Ovary (tissue), 10 donors: ENCODE measurements at places on chromosomes 12 and 14.
A peak's percentile ranks its signal among the peaks of the same experiment; 100 is the strongest.

- no peaks in the 10 kb centered on the region for H3K27me3 ChIP-seq
- peaks cover 6% of the 10 kb centered on the region for H3K4me1 ChIP-seq
- peak within 1 kb of the TSS; percentile 93 for H3K27ac ChIP-seq
- H3K36me3 ChIP-seq: no peaks in the 10 kb centered on the region
- DNase-seq: peak; percentile 93
- H3K4me3 ChIP-seq: peak within 1 kb of the TSS; percentile 67
These were observed at the start of gene SBNO1 for GRCh38 chr12:123364532-123365024. SBNO1 (minus strand) TSS chr12:123364847; CDS start chr12:123350441, 14,406 bp downstream.

DNA sequence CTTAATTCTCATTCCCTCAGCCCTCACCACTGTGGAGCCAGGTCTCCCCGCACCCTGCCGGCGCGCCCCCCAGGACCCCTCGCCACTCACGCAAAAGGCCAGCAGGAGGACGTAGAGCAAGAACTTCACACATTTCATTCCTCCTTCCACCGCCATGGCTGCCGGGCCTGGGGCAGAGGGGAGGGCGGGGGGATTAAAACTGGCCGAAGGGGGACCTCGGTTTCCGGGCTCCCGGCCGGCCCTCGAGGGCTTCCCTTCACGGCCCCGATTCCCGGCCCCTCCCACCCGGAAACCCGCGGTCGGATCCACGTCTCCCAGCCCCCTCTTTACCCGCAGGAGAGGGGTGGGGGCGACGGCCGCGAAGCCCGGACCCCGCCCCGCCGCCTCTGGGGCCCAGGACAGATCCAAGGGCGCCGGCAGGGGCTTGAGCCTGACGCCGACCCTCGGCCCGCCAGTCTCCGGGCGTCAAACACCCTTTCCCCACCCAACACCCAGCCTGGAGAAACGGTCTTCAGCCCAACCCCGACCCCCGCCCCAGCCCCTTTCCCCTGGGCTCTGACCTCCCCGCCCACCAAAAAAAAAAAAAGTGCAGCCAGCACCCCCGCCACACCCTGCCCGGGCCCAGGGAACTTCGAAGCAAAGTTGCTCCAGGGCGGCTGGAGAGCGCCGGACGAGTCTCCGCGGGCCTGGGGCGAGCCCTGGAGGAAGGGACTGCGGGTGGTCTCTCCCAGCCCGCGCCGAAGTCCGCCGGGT is 447 bp downstream of the CD63 start:
- H3K27me3 ChIP-seq: no peaks in the 10 kb centered on the region
- H3K4me1 ChIP-seq: peaks cover 12% of the 10 kb centered on the region
- H3K27ac ChIP-seq: peak overlapping the region; percentile 94
- peak overlapping the region; percentile 96 for H3K4me3 ChIP-seq
- DNase-seq: peak; percentile 89

- no peaks in the 10 kb centered on the region for H3K36me3 ChIP-seq
- no peak overlapping the region for H3K4me3 ChIP-seq
- no peak for DNase-seq
- no peak overlapping the region for H3K27ac ChIP-seq
- no peaks in the 10 kb centered on the region for H3K27me3 ChIP-seq
These were observed 9.2 kb downstream of the SERPINA4 start for GRCh38 chr14:94570440-94570839.

DNA sequence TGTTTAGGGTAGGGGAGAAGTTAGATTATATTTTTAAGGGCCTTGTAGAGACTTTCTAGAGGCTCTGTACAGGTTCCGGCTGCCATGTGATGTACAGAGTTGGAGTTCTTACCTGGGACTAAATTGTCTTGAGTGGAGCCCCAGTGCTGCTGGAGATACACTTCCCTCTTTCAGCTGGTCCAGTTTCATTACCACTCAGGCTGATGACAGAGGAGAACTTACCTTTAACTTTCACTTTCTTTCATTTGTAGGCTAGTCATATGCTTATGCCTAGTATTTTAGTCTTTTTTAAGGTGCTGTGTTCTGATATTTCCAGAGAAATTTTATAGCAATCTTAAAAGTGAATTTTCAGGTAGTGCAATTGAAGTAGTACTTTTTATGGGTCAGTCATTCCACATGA is 117.3 kb downstream of the ERC1 start:
- no peaks in the 10 kb centered on the region for H3K36me3 ChIP-seq
- peaks cover 2% of the 10 kb centered on the region for H3K4me1 ChIP-seq
- DNase-seq: no peak
